ENCODE measurements at places on chromosomes 3 and 15.

DNA sequence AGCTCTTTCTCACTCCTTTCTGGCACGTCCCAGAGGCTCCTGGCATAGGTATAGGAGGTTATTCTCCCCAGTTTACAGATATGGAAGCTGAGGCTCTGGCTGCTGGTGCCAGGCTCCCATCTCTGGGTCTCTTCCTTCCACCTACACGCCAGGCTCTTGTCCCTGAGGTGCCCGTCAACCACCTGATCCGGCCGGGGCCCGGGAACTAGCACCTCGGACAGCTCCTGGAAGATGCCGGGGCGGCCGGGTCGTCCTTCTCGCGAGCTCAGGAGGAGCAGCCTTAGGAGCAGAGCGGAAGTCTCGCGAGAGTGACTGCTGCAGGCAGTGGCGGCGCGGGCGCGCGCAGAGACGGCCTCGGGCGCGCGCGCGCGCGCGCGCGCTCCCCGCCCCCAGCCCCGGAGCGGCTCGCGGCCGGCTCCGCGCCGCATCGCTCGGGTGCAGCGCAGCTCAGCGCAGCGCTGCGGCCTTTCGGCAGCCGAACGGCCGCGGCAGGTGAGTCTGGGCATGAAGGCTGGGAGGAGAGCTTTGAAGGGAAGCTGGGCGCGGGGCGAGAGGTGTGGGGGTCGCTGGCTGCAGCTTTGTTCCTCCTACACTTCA is at the start of gene SCAMP5:
Gene SCAMP5, plus strand, starts transcription at position 382 of the 597 bp plus-strand sequence. CDS start 16,277 bp downstream, outside the sequence.
- DNase-seq: peak; percentile 88

DNA sequence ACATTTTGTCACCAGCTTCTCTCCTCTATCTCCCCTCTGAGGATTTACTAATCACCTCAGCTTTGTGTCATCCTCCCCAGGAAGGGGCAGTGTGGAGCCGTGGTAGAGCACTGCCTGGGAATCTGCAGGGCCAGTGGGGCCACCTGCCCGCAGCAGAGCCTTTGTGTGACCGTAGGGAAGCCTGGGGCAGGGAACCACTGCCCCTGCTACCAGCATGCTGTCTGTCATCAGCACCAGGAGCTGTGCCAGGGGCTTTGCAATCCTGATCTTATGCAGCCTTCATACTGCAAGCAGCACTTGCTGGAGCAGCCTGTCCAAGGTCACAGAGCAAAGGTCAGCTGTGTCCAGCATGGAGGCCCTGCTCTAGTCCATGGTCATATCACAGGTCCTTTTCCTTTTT is 170.2 kb upstream of the IL12A start:
- no peak for DNase-seq

GRCh38 chr3:37290551-37290950 is 116.2 kb upstream of the LRRFIP2 start:
- no peak for DNase-seq

- DNase-seq: peak; percentile 40
Observed at GRCh38 chr3:44685128-44685800, 27.2 kb upstream of the ZNF502 start.

DNA sequence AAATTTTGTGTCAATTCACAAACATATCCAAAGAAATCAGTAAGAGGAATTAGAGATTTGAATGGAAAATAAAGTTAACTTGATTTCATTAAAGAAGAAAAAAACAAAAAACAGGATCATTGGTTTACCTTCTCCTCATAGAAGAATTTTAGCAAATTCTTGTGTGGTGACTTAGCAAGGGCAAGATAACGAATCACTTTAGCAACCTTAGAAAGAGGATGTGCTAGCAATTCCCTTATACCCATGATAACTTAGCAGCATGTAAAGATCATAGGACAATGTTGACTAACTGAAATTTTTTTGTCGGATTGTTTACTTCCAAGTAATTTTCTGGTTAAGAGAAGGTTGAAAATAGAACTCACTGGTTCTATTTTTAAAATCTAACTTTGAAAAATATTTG is 609.3 kb downstream of the GBE1 start:
- no peak for DNase-seq

DNA sequence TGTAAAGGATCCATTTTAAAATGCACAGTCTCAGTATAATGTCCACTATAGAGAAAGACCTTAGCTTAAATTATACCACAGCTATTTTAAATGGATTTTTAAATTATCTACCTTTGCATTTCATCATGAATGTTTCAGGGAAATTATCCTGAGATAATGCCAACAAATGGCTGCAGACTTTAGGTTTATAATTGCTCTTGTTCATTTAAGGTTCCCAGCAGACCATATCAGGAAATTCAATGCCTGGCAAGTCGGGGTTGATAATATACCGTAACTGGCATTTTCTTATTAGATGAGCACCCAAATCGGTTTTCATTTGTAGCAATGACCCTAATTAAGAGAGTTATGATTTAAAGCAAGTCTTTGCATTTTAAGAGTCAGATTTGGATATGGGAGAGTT is 227.1 kb upstream of the ARRDC4 start:
- DNase-seq: no peak

DNA sequence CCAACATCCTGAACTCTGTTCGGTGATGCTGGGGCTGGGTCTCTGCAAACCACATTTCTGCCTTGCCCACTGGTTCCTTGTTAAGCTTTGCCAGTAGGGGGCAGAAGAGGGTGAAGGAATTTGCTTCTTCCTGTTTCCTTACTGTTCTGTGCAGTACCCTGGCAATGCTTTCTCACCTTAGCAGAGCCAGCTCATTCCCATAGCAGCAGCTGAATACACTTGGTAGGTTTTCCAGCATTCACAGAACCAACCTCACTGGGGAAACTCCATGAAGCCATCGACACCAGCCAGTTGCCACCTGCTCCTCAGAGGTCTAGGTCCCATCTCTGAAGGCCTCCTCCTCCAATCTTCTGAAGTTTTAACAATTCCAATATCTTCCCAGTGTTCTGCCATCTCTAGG is 308.4 kb downstream of the PDCD6IP start:
- no peak for DNase-seq

DNA sequence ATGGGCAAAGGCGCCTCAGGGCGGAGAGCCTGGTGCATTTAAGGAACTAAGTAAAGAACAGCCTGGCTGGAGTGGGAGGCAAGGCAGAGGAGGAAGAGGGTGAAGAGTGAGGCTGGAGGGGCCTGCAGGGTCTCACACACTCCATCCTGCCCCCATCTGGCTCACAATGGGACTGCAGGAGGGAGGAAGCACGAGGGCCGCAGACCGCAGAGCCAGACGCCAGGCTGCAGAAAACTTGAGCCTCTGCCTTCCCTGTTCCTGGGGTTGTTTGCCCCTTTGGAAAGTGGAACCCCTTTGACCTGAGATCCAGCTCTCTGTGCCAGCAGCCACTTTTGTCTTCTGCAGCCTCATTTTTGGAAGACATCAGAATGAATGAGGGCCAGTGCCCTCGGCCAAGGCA is 138.0 kb downstream of the SRGAP3 start:
- no peak for DNase-seq

GRCh38 chr3:155153242-155154186 is 73.4 kb downstream of the MME start:
- no peak for DNase-seq

- DNase-seq: no peak
Observed at GRCh38 chr15:85749261-85750151, 45.2 kb downstream of the KLHL25 start.

GRCh38 chr3:99549957-99550603 is 88.3 kb upstream of the COL8A1 start:
- DNase-seq: no peak

DNA sequence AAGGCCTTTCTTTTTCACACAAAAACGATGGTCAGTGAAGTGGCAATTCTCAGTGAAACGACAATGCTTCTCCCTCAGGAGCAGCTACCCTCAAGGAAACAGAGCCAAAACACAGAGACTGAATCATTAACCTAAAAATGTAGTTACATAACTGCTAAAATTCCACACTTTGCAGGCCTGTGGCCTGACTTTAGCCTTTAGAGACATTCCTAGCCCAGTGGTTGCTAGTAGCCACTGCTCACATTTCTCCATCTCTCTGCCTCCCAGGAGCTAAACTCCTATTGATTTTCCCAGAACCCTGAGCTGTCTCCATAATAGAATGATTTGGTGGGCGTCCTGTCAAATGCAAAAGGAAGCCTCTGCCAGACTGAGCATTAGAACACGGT is 630.1 kb upstream of the KCNMB2 start:
- DNase-seq: no peak

DNA sequence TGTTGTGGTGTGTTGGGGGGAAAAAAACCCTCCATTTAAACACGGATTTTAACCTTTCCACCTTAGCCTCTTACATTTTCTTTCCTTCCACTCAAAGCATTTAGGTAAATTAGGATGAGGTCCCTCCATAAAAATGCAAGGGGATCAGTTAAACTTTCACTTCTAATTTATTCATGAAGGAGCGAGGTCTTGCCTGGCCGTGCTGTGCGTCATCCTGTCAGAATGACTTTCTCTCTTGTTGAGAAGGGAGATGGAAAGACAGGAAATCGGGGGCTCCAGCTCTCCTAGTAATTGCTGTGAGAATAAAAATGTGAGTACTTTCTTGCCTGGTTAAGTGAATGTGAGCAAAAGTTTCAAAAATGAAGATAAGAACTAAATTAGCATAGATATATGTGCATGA is 962.3 kb upstream of the NR2F2 start:
- no peak for DNase-seq

- DNase-seq: no peak
Observed at GRCh38 chr3:110456001-110456400, 615.6 kb upstream of the NECTIN3 start.

DNA sequence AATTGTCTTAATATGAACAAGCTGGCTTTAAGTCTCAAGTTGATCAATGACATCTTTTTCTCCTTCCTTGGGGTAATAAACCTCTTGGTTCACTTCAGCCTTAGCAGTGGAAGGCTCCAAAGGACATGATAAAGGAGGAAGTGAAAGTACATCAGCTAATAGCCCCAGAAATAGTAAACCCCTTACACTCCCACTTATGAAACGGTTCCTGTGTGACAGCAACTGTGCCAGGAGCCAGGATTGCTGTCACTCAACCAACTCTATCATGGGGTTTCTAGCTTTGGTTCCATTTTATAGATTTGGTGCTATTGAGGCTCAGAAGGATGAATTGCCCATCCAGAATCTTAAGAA is 216.7 kb downstream of the ABHD5 start:
- no peak for DNase-seq

DNA sequence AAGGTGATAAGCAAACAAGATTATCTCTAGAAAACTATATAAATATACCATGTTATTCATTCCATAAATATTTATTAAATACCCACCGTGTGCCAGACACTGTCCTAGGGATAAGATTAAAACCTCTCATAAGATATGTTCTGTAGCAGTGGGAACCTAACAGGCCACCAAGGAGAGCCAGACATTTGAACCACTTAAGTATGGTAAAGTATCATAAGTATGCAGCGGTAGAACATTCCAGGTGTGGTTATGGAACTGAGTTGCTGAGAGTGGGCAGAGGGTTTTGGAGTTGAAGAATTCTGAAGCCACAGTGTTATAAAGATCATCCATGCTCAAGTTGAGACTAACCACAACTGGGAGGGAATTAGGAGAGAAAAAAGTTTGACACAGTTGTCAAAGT is 14.7 kb downstream of the FILIP1L start:
- DNase-seq: no peak
